ENCODE measurements at places on chromosomes 1 and 21.

GRCh38 chr21:40099809-40100208 lies 232.6 kb downstream of the PCP4 start:
- no peak for DNase-seq

DNA sequence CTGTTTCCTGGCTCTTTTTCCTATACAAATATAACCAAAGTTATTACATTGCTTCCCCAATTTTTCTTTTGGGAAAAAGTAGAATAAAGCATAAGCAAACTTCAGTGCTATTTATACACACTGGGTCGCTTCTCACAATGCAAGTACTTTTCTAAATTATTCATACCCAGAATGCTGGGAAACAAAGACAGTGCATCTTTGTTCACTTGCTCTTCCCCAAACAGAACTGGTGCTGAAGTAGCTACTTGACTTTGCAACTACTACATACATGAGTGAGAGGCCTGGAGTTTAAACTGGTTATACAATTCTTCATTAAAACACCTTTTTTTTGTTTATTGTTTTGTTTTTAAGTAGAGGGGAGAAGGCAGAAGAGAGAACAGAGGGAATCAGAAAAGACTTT lies 40.2 kb downstream of the STX6 start:
- no peak for DNase-seq

DNA sequence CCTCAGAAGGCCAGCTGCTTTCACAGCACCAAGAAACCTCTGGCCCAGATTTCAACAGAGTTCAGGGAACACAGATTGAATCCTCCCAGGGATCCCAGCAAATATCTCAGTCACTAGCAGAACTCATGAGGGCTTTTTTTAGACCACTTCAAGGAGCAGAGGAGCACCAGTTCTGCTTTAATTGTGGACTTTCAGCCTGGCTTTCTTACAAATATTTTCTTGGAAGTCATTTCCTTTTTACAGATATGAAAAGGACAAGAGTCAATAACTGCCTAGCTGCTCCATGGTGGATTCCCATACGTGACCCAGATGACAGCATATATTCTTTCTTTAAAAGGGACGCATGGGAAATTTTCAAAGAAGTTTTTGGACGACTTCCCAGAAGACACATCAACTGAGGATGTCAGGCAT lies 6.4 kb upstream of the LRRC8B start:
- no peak for DNase-seq

- no peak for DNase-seq
These were observed 1.0 kb downstream of the RAB7B start for GRCh38 chr1:206002160-206002559.

- no peak for DNase-seq
These were observed 13.4 kb downstream of the PLA2G2E start for GRCh38 chr1:19909971-19910370.

DNA sequence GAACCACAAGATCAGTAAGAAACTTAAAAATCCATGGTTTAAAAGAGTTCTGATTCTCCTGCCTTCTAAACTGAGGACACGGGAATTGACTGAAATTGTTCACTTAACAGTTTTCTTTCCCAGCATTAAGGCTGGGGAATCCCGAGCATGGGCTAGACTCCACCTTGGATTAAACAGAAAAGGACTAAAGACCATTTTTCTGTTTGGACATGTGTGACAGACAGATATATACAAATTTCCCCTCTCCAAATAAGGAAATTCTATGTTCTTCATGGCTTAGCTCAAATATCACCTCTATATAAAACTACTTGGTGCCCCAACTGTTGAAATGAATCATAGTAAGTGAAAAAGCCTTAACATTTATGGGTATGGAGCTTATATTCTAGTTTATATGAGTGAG lies 85.0 kb downstream of the UROD start:
- no peak for DNase-seq

DNA sequence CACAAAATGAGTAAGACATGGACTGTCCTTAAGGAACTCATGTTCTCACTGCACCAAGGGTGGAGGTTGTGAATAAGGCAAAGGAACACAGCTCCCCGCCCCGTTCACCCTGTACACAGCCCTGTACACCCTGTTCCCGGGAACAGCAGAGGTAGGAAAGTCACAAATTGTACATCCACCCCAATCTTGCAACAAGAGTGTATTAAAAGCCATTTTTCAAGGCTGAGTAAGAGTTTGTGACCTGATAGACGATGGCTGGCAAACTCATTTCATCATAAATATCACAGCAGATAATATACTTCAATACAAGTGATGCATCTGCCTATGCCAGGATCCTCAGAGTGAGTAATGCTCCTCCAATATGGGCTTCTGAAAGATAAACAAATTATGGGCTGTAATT lies 52.5 kb upstream of the CAMK1G start:
- no peak for DNase-seq

DNA sequence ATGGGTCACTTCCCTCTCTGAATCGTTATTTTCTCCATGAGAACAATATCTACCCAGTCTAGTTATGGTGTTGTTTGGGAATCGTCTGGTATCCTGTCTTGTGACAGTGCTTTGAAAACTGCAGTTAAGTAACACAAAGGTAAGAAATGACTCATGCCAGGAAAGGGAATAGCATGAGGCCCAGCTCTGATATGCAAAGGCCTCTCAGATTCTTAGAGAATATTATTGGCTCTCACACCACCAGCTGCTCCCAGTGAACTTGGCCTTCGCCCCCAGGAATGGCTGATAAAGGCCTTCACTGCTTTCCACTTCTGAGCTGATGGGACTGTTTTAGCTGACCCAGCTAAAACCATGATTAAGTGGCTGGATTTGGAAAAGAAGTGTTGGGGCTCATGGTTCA lies 27.1 kb downstream of the NEK2 start:
- no peak for DNase-seq

DNA sequence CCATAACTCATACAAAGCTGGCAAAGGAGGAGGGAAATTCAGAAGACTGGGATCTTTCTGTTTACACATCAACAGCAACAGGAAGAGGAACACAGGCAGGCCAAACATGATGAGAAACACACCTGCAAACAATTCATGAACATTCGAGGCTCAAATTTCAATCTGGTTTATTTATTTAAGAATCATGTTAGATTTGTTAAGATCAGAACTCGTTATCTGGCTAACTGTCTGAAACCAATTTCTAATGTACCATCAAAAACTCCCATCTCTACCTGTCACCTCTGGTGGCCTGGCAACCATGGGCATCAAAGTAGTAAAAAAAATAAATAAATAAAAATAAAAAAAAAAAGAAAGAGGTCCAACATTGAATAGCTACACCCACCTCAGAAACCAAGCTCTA lies 9.8 kb downstream of the LBR start:
- no peak for DNase-seq

- no peak for DNase-seq
These were observed 13.3 kb downstream of the PTCH2 start for GRCh38 chr1:44829506-44830384.

DNA sequence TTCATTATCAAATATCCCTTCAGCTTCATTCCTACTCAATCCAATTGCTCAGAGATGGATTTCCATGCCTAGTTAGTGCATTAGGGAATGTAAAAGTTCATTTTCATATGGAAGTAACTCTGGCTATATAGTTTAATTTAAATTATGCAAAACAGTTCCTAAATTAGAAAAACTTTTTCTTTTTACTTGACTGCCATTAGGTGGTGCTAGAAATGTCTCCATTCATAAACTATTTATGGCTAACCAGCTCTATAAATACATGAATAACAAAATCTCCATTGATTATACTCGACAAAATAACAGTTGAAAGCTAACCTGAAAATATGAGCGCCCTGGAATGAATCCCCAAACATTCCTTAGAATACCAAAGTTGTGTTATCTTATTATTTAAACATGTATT lies 311.4 kb downstream of the USH2A start:
- DNase-seq = no peak

DNA sequence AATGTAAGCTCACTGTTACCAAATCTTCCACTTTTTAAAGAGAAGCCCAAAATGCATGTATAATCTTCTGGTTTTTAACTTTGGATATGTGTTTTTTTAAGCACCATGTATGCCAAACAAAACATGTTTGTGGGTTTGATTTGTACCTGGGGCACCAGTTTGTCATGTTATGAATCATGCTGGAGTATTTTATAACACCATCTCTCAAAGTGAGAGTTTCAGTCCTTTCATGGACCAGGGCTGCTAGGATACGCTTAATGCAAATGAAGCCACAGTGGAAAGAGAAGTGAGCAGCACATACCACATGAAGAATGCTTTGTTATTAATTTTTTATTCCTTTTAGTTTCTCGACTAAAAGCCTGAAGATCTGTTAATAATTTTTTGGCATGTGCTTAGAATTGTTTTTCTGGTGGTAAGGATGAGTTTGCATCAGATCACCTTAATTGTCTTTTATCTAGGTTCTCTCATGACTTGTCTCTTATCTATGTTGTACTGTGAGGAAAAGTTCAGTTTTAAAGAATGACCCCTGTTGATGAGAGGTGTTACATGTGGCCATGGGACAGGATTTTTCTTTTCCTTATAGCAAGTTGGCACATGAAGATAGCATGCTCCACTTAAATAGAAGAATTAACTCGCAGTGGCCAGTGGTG lies 2.0 kb upstream of the RABGAP1L start:
- DNase-seq = peak; percentile 47

GRCh38 chr21:41167348-41168342 lies at the start of gene BACE2:
BACE2 (plus strand) TSS chr21:41168160; CDS start chr21:41168264, 104 bp downstream.
- DNase-seq = peak; percentile 31

DNA sequence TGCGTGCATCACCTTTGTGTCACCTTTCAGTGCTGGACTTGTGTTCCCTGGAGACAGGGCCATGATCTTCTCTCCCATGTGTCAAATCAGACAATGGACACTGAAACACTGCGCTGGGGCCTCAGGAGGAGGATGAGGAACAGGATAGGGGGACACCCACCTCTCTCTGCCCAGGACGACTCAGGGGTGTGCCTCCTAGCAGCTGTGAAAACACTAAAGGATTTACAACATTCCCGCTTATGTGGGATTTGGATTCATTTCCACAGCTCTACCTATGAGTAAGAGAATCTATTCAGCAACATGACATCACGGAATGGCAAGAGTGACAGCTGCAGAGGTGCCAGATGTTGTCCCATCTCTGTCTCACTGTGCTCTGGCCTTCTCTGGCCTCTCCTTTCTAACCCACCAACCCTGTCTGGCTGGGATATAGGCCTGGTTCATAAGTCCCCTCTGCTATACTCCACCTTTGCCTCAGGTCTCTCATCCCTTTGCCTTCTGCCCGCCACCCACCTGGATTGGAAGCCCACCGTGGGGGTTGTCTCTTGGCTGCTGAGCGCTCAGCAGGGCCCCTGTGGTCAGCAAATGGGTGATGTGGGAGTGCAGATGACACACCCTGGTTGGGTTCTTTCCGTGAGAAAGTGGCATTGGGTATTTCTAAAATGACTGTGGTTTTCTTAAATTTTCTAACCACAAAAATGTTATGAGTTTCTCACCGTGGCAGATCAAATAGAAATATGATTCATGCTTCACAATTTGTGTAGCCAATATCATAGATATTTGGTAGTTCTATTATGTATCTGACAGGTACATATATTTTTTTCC lies 47.1 kb upstream of the TLR5 start:
- peak; percentile 76 for DNase-seq

GRCh38 chr21:42341776-42342542 lies 8.8 kb downstream of the TFF2 start:
- no peak for DNase-seq

DNA sequence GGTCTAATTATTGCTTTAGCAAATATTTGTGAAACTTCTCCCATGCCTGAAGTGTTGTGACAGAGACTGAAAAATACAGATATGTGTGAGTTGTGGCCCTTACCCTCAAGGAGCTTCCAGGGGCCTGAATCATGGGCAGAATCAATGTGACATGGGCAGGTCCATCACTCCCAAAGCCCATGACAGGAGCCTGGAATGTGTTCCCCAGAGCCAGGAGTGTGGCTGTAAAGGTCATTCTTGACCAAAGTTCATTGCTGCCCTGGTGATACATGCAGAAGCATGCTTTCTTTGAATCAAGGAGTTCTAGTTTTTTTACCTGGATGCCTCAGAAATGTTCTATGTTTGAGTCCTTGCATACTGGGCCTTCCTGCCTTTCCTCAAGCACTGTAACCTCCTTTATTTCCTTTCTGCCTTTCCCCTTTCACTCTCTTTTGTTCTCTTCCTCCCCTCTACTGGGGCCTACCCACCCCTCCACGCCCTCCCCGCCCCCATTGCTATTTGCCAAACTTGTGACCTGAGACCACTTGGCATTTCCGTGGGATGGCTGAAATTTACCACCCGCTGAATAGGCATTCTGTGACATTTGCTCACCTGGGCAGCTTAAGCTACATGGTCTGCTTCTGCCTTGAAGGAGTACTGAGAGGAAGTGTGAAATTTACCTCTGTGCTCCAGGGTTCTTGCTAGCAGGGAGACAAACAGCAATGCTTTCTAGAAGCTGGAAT lies 19.7 kb downstream of the PBX1 start:
- no peak for DNase-seq

- DNase-seq = no peak
These were observed 272.4 kb downstream of the DUSP10 start for GRCh38 chr1:221469476-221469875.

DNA sequence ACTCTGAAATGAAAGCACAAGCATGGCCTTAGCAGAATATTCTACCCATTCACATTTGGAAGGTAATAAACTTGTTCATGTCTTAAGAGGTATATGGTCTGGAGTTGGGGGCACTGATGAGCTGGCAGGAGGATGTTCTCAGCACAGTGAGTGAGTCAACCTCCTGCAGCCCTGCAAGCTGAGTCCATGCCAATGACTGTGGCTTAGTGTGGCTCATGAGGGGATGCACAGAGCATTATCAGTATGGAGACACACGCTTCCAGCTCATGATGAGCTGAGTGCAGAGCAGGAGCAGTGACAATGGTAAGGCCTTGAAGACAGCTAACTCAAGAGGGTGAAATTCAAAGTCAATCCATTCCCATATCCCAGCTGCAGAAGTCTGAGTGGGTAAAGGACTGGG lies 102.3 kb downstream of the TNFSF18 start:
- peak; percentile 1 for DNase-seq

GRCh38 chr1:15504436-15504835 lies 19.6 kb downstream of the CASP9 start:
- DNase-seq = no peak

GRCh38 chr1:66938613-66939012 lies 13.8 kb downstream of the MIER1 start:
- DNase-seq = no peak

DNA sequence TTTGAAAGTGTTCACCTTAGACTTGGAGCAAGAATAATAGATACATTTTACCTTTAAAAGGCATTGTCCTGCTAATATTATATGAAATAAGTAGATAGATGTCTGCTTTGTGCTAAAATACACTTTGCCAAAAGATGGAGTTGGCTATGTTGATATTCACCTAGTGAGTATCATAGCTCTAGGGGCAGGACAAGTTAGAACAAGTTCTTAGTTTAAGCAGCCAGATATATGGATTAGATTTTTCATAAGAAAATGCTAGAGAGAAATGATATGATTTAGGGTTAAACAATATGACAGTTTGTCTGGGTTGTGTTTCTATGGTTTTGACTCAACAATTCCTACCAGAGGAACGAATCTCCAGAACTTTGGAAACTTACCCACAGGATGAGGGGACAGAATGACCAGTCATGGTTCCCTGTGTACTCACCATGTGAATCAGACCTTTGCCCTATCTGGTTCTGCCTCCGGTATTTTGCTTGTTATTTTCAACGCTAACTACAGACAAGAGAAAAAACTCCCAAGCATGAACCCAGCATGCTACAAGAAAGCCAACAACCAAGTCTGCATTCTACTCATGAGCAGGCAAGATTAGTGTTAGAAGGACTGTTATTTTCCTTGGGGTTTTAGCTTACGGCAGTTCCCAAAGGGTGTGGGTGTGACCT lies 1.7 kb downstream of the F5 start:
- DNase-seq = peak; percentile 5

All from stimulated activated CD4-positive, alpha-beta T cell treated with anti-CD3 and anti-CD28 coated beads, Interleukin-2, amount 100 ng/mL, for 24 hours (primary cell).